ENCODE measurements at places on chromosomes 5 and 9. TPM values are rescaled to one million over a fixed set of nuclear protein-coding genes. Genes with fewer than 3 reads are reported as not detected.

- no peak for DNase-seq
These were observed 2.6 kb downstream of the NKD2 start for GRCh38 chr5:1011226-1011631.

- DNase-seq, result no peak
These were observed 1554.1 kb downstream of the EFNA5 start for GRCh38 chr5:106116682-106117081.

Gene ARPC5L
- total RNA-seq, result 25.6 TPM

- no peak for DNase-seq
These were observed 55.0 kb upstream of the MARCHF11 start for GRCh38 chr5:16234598-16234997.

GRCh38 chr5:95864456-95864855, 41.9 kb upstream of the GLRX start:
- DNase-seq, result no peak

DNA sequence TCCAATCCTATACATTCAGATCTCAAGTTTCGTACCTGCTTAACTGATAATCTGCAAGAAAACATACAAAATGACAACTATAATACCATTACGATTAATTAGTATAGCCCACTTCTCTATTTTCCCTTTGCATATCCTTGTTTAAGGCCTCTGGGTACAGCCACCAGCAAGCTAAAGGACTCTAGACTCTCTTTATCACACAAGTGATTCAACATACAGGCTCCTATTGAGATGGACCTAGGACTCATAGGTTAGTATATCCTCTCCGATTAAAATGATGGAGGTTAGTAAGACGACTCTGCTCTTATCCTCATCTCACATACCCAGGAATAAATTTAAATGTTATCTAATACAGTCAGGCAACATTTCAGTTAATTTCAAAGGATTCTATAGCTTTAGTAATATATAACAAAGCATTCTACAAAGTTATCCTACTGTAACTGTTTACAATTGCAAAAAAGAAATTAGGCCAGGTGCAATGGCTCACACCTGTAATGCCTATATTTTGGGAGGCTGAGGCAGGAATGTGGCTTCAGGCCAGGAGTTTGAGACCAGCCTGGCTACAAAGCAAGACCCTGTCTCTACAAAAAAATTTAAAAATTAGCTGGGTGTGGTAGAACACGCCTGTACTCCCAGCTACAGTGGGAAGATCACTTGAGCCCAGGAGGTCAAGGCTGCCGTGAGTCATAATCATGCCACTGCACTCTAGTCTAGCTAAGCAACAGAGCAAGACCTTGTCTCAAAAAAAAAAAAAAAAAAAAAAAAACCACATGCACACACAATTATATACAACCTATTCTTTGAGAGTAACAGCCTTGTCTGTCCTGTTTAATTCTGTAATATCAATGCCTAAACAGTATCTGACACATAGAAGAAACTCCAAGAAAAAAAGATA, 15.4 kb downstream of the HAUS6 start:
- DNase-seq, result no peak

DNA sequence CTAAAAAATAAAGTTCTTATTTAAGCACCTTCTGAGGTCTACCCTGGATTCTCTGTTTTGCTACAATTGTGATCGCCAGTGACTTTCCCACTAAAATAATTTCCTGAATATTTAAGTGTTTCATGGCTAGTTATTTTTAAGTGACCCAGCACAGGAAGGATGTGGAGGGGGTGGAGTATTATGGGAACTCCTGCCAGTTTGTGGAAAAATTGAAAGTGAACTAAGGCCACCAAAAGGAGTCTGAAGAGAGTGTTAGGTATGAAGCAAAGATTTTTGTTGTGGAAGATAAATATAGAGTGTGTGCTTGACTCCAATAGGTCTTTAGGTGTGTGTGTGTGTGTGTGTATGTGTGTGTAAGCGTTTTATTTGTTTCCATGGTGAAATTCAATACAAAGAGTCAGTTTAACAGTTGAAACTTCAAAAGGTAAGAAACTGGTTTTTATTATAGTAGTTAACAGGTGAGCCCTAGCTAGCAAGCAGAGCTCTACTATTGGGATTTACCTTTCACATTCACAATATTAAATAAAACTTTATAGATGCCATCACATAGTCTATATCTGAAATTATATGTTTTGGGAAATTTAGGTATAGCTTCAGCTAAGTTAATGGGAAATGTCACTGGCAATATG, 25.6 kb downstream of the RASGRF2 start:
- DNase-seq, result no peak

Gene CENPP
- total RNA-seq, result 3.9 TPM

- DNase-seq, result no peak
These were observed 390.0 kb downstream of the ENC1 start for GRCh38 chr5:74250304-74251102.

Gene FUT7
- total RNA-seq, result not detected

Gene PDE8B
- total RNA-seq, result 8.6 TPM

GRCh38 chr5:103435136-103435889, 127.3 kb downstream of the NUDT12 start:
- no peak for DNase-seq

- DNase-seq, result no peak
These were observed 6.3 kb upstream of the IFNA8 start for GRCh38 chr9:21402386-21403251.

DNA sequence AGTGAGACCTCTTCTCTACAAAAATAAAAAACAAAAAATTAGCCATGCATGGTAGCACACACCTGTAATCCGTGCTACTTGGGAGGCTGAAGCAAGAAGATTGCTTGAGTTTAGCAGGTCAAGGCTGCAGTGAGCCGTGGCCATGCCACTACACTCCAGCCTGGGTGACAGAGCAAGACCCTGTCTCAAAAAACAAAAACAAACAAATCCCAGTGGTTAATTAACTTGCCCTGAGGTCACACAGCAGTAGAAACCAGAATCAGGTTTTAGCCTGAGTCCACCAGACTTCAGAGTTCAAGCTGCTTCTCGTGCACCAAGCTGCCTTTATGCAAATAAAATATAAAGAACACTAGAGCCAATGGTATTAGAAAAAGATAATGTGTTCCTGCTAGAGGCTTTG, 169.7 kb downstream of the GOLPH3 start:
- no peak for DNase-seq

Gene ARHGEF39
- 1.6 TPM for total RNA-seq

DNA sequence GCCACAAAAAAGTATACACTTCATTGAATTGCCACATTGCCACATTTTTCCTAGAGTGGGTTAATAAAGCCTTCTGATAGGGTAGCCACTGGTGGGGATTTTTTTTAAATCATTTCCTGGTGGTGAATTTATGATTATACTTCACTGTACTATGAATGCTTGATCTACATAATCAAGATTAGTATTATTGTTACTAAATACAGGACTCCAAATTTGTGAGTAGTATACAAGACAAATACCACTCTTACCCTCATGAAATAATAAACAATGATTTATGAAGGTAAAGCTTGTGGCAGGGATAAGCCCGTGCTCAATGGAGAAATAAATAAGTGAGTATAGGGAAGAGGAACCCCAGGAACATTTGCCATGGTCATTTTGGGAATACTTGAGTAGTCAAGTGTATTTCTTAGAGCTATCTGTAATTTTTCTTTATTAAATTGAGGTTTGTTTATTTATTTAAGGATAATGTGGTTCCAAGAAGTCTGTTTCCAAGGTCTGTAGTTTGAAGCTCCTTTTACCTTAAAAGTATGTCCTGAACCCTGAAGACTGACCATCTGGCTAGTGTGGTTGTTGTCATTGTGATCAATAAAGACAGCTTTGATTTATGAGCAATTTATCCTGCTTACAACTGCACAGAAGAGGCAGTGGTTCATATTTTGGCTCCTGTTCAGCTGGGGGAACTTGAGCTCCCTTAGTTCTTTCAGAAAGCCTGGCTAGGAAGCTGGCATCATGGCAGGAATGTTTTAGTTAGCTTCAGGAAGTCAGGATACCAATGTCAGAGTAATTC, 118.6 kb downstream of the ZSWIM6 start:
- no peak for DNase-seq

DNA sequence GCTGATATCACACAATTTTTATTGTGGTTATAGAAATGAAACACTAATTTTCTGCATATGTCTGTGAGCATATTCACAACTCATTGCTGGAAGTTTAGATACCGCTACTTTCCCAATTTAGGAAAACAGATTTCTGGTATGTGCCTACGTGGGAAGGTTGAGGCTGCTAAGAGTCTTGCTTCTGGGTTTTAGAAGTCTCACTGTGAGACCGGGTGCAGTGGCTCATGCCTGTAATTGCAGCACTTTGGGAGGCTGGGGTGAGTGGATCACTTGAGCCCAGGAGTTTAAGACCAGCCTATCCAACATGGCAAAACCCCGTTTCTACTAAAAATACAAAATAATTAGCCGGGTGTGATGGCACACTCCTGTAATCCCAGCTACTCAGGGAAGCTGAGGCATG, 39.6 kb downstream of the UBAP1 start:
- DNase-seq, result no peak

GRCh38 chr5:175466700-175467318, 11.6 kb upstream of the SFXN1 start:
- DNase-seq, result peak; percentile 73

Gene TSLP
- 0.66 TPM for total RNA-seq

DNA sequence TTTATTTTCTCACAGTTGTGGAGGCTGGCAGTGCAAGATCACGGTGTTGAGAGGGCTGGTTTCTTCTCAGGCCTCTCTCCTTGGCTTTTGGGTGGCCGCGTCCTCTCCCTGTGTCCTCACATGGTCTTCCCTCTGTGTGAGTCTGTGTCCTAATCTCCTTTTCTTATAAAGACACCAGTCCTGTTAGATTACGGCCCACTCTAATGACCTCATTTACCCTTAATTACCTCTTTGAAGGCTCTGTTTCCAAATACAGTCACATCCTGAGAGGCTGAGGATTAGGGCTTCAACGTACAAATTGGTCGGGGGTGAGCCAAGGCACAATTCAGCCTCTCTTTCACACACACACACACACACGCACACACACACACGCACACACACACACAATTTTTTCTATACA, 73.0 kb downstream of the UGCG start:
- no peak for DNase-seq

Gene PCDHB4
- total RNA-seq, result 7.5 TPM

DNA sequence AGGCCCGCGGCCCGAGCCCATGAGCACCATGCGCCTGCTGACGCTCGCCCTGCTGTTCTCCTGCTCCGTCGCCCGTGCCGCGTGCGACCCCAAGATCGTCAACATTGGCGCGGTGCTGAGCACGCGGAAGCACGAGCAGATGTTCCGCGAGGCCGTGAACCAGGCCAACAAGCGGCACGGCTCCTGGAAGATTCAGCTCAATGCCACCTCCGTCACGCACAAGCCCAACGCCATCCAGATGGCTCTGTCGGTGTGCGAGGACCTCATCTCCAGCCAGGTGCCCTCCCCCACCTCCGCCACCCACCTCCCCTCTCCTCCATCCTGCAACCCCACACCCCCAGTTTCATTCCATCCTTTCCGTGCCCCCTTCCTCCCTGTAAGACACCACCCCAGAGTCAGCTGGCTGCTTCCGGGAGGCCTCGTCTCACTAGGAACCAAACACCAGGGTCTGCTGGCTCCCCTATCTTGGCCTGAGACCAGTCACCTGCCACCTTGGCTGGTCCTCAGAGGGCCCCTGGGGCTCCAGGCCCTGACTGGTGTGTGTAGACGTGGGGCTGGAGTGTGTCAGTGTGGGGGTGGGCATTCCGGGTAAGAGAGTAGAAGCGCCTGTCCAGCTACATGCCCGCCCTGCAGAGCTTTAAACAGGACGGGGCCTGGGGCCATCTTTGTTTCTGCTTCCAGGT, 655 bp downstream of the GRIN1 start:
- no peak for DNase-seq

DNA sequence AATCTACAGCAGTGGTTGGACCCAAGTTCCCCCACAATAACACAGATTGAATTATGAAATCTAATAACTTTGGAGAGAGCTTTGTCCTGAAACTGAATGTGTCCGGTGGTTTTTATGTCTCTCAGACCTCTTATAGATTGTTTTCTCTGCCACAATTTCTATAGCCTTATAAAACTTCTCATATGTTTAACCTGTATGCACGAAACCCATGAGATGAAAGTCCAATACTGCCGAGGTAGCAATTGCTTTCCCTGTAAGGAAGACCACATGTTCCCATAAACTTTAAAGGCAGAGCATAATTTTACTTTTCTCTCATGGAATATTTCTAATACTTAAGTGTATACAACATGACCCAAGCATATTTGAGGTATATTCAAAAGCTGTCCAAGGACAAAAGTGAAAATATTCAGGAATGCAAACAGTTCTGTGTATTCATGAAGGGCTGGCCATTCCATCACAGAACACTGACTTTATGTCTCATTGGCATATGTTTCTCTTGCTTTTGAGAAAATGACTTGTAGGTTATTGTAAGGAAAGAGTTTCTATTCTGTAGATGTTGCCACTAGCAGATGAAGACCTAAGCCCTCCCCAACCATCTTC, 94.4 kb upstream of the TLE4 start:
- DNase-seq, result no peak

GRCh38 chr5:88680253-88681132, 202.5 kb downstream of the MEF2C start:
- DNase-seq, result no peak

DNA sequence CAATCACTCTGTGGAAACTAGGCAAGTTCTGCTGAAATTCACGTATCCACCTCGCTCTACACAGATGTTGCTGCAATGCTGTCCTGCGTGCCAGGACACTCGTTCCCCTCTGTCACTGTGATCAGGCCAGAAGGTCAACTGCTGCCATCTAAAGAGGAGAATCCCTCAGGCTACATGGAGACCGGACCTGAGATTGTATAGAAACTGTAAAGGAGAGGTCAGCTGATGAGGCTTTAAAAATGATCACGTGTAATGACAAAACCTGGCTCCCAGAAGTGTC, 80.1 kb downstream of the PRRT1B start:
- DNase-seq, result no peak

- DNase-seq, result no peak
These were observed 763 bp downstream of the TJP2 start for GRCh38 chr9:69174616-69175463.
